ENCODE measurements at places on chromosomes 16 and 17. TPM values are rescaled to one million over a fixed set of nuclear protein-coding genes. Genes with fewer than 3 reads are reported as not detected.

SLFN12L gene
- total RNA-seq, result not detected

SLC13A2 gene
- total RNA-seq, result not detected

PSMD11 gene
- 117 TPM for total RNA-seq

NT5M gene
- 1.9 TPM for total RNA-seq

DNA sequence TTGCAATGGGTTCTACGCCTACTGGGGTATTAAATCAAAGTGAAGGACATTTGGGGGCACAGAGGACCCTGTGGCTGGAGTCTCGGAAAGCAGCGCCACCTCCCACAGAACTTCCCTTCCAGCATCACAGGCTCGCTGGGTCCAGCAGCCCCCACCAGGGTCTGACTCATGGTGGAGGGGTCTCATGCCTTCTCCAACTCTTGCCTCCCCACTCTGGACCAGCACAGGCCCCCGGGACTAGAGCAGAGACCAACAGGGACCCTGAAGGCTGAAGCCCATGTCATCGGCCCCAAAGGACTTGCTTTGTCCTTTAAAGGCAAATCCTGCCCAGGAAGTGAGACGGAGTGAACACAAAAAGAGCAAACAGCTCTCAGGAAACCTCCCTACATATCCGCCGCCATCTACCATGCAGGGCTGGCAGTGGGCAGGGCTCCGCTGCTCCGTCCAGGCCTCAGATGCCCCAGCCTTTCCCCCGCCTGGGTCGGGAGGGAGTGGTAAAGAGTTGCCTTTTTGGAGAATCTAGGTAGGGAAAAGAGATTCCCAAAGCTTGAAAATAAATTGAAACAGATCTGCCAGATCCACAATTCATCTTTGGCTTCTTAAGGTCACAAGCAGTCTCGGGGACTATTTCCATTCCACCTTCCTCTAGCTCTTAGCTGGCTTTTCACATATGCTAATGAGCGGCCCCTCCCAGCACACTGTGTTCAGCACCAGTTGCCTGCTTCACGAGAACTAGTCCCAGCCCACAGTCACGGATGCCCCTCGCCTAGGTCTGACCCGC is 2.1 kb upstream of the GPRC5C start:
- no peak for DNase-seq

DNA sequence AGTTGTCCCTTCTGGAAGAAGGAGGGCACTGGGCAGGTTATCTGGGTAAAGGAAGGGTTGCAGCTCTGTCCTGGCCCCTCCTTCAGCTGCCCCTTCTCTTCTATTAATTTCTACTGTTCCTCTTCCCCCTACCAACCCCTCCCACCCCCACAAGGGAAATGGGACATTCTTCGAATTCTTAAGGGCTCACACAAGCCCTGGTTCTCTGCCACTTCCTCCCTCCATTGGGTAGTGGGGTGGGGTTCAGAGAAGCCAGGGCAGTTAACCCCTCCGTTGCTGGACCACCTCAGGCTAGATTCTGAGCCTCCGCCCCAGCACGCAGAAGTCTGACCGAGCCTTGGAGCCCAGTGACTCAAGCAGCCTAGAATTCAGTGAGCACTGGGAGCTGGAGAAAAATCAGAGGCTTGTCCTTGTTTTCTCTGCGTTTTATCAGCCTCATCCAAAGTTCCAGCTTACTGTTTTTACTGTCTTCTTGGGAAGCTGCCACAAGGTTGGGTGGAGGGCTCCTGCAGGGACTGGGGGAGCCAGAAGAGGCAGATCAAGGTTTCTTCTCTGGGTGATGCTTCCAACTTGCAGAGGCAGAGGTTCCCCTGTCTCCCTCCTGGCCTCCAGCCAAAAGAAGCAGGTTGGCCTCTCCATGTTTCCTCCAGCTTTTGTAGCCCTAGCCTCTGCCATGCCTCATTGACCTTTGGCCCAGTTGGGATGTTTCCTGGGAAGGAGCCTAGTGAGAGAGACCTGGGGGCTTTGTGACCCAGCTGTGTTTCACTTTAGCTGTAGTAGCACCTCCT is 10.2 kb downstream of the LASP1 start:
- DNase-seq, result peak; percentile 94

GRCh38 chr17:59827721-59828477 is 64.8 kb downstream of the TUBD1 start:
- DNase-seq, result no peak

GRCh38 chr17:49964769-49965523 is 4.0 kb upstream of the DLX4 start:
- DNase-seq, result no peak

DNA sequence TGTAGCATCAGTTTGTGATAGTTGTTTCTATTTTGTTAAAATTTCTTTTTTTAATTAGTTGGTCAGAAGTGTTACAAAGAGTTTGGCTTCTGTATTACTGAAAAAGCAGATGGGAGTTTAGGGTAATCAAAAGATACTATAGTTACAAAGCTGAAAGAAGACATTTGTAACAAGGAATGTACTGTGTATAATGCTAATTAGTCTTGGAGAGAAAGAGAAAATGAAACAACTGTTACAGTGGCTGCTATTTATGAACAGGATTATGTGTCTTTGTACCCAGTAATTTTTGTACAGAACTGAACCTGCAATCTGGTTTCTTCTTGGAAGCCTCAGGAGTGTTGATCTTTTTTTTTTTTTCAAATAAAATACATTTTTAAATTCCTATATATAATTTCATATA is 14.3 kb downstream of the GDPD1 start:
- DNase-seq, result no peak

DNA sequence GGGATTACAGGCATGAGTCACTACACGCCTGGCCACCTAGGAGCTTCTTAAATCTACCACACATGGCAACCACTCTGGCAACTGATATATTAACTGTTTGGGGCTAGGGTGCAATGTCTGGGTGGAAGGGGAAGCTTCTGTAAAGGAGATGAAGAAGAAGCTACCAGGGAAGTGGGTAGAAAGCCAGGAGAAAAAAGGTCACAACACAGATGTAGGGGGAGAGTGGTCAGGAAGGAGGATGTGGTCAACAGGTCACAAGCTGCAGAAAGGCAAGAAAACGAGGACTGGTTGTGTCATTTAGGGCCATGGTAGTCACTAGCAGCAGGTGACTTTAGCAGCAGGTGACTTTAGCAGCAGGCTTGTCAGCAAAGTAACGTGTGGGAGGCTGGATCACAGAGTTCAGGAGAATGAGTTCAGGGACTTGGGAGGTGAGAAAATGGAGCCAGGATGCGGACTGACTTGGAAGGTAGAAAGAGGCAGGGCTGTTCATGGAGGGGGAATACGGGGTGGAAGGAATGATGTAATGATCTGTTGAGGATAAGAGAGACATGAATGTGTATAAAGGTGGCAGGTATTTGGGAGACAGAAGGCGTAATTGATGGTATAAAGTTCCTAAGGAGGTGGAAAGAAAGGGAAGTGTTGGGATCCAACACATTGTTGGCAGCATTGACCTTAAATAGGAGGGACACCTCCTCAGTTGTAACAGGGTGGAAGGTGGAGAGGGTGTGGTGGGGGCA is 16.3 kb upstream of the WFIKKN2 start:
- peak; percentile 8 for DNase-seq

DNA sequence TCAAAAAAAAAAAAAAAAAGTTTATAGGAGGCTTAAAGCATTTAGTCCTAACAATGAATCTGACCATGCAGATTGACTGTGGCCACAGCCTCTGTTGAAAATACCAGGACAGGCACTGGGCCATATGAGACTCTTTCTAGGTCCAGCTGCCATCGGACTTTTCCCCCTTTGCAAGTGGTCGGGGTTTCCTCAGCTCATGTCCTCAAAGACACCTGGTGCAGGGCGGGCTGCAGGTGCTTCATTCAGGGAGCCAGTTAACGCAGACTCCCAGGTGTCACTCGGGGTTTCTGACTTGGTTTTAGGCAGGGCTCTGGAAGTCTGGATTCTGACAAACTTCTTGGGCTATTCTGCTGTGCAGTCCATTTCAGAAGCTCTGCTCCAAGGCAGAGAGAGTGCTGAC is 20.9 kb downstream of the ELAC2 start:
- no peak for DNase-seq

GRCh38 chr16:22030087-22030812 is 22.3 kb downstream of the MOSMO start:
- DNase-seq, result no peak

DNA sequence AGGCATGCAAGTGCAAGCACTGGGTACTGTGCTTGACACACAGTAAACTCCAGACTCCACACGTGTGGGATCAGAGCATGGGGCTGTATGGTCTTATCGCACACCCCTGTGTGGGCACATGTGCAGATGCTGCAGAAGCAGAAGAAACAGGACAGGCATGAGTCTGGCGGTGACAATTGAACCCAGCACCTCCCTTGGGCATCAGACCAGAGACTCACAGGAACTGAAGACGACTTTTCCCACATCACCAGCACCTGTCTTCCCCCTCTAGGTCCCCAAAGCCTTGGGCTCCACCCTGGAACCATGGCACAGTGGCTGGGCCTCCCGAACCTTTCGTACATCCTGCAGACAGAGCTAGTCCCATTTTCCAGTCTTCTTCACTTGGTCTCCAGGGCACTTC is 126.4 kb upstream of the CDH5 start:
- DNase-seq, result no peak

DNA sequence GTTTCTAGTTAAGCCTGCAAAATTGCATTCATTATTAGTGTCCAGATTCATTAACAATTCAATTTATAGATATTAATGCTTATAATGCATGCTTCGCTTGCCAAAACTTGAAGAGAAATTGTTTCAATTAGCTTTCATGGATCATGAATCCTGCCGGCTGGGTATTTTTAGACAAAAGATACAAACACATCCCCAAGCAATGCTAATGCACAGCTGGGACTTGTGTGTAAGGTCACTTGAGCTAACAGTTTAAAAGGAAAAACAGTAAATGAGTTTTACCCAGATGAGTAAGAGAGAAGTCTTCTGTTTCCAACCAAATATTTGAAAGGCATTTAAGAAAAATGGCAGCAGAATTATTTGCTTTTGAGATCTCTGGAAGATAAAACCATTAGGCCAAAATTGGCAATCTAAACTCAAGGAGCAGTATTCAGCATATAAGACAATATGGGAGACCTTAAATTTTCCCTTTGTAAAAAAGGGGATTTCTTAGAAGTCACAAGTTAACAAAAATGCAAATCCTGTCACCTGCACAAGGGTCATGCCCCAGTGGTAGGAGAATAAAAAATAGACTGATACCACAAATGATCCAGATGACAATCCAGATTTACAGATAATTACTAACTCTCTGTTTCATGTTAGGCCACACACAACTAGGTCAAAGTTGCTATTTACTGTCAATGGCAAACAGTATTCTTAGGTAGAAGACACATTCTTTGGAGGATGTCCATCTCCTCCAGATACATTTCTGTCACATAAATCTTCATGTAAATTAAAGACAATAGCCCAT is 418.4 kb upstream of the PMFBP1 start:
- no peak for DNase-seq

DNA sequence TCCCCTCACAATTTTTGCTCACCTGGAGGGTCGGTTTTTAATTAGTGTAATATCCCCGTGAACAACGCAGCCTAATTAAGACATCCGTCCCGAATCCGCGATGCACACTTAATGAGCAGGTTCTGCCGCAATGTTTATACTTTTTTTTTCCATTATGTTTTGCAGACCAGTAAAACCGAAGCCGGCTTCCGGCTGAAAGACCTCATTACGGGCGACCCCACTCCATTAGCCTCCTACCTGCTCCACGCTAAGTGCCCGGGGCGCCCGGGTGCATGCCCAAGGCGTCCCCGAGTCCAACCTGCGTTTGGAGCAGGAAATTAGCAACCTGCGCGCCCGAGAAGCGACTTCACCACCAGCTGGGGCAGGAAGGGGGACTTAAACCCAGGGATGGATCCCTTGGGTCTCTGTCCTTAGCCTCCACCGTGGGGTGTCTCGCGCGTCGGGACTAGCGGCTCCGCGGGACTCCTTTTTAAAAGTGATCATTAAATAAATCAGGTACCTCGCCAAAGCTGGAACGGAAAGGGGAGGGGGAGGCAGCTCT is 1.7 kb downstream of the RBFOX3 start:
- DNase-seq, result no peak

DNA sequence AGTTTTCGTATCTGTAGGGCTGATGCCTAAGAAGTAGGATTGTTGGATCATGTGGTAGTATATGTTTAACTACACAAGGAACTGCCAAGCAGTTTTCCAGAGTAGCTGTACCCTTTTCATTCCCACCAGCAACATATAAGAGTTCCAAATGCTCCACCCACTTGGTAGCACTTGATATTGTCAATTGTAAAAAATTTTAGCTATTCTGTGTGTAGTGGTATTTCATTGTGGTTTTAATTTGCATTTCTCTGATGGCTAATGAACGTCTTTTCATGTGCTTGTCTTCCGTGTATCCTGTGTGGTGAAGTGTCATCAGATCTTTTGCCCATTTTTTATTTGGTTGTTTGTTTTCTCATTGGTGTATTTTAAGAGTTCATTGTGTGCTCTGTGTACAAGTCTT is 69.7 kb downstream of the TANC2 start:
- DNase-seq, result peak; percentile 6
